ENCODE measurements at places on chromosomes 3 and 15.
A peak's percentile ranks its signal among the peaks of the same experiment; 100 is the strongest.

DNA sequence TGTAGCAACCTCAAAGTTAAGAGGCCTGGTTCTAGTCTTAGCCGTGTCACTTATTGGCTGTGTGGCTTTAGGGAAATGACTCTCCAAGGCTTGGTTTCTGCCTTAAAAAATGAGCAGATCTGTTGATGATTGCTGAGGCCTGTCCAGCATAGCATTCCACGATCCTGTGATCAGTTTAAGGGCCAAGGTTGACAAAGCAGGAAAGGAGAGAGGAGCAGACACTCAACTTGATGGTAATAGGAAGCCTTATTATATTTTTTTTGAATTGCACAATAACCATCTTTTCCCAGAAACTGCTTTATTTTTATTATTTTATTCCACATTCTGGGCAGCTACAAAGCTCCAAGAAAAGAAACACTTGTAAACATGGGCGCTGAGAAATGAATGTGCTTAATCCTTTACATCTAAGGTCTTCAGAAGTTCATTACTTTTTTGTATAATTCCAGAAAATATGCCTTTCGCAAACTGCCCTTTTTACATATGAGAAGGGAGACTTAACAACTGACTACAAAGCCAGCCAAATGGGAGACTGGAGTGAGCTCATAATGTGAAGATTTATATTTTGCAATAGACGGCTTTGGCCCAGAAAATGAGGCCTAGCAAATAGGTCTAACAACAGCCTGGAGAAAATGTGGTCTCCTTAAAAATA lies 241.0 kb downstream of the ATP8B4 start:
- DNase-seq, result no peak

GRCh38 chr3:185649414-185649813 lies 63.3 kb downstream of the SENP2 start:
- no peak for DNase-seq

- DNase-seq, result no peak
Measured at GRCh38 chr3:131505421-131505820, 2.6 kb upstream of the MRPL3 start.

GRCh38 chr3:103002425-103003176 lies 567.8 kb downstream of the ZPLD1 start:
- no peak for DNase-seq

DNA sequence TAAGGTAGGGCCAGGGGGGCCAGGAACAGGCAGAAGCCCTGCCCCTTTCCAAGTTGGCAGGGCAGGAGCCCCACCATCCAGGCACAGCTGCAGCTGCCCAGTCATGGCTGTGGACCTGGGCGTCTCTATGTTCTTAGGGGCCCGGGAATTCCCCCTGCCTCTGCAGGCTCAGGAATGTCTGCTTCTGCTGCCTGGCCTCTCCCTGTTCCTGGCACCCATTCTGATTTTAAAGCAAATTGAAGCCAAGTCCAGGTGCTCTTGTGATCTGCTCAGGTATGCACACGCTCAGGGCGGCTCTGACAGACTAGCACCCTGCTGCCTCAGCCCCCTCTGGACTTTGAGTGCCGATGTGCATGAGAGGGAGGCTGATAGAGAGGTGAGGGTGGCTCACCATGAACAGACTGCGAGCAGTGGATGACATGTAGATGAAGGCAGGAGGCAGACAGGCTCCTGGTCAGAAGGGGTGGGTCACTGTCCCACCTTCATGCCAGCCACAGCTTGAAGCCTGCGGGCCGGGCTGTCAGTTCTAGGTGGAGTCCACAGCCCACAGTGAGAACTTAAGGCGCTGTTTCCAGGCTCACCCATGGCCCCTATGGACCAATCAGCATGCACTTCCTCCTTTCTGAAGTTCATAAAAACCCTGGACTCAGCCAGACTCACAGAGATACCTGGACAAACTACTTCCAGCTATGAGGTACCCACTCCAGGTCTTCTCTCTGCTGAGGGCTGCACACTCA lies 747.8 kb upstream of the GBE1 start:
- no peak for DNase-seq

GRCh38 chr3:63654931-63655330 lies 2.5 kb downstream of the SNTN start:
- no peak for DNase-seq

GRCh38 chr3:37905987-37906674 lies 44.5 kb downstream of the CTDSPL start:
- no peak for DNase-seq

- no peak for DNase-seq
Measured at GRCh38 chr3:126026277-126026751, 57.3 kb downstream of the ROPN1B start.

DNA sequence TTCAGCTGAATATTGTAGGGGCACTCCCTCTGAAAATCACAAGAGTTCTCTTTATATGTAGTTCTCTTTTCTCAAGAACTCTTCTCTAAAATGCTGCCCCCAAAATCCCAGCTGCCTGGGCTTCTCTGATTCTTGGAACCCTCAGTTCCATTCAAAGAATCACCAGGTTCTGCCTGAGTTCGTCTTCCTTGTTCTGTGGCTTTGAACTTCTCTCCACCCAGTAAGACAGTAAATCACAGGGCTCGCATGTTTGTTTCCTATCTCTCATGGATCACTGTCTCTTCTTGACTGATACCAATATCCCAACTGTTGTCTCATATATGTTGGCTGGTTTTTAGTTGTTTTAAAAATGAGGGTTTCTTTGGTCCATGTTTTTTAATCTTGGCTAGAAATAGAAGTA lies 359.5 kb upstream of the CBLB start:
- DNase-seq, result no peak

GRCh38 chr15:42338500-42338899 lies 20.8 kb upstream of the CAPN3 start:
- no peak for DNase-seq

DNA sequence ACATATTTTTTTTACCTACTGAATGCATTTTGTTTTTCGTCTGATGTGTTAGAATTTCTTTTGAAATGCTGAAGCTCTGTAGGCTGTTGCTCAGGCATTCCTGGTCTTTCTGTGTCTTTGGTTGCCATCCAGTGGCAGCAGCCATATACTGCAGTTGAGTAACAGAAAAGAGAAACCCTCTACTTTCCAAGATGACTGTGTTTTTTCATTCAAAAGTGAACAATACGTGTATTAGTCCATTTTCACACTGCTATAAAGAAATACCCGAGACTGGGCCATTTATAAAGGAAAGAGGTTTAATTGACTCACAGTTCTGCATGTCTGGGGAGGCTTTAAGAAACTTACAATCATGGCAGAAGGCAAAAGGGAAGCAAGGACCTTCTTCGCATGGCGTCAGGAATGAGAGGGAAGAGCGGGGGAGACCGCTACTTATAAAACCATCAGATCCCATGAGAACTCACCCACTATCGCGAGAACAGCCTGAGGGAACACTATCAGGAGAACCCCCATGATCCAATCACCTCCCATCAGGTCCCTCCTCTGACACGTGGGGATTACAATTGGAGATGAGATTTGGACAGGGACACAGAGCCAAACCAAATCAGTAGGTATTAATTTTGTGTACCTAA lies 4.7 kb upstream of the GOLGA8B start:
- peak; percentile 19 for DNase-seq

DNA sequence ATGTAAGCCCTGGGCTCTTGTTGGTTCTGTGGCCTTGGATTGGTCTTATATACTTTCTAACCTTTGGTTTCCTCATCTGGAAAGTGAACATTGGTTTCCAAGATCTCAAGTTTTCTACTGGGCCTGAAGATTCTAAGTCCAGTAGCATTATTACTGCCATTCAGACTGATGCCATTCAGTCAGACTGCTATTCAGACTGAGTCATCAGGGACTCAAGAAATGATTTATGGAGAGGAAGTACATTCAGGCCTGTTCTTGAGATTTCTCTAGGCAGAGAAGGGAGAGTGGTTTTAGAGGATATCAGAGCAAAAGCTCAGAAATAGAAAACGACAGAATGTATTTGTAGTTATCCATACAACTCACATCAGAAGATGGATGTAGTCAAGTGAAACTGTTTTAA lies 557.2 kb downstream of the NR2F2 start:
- DNase-seq, result no peak

DNA sequence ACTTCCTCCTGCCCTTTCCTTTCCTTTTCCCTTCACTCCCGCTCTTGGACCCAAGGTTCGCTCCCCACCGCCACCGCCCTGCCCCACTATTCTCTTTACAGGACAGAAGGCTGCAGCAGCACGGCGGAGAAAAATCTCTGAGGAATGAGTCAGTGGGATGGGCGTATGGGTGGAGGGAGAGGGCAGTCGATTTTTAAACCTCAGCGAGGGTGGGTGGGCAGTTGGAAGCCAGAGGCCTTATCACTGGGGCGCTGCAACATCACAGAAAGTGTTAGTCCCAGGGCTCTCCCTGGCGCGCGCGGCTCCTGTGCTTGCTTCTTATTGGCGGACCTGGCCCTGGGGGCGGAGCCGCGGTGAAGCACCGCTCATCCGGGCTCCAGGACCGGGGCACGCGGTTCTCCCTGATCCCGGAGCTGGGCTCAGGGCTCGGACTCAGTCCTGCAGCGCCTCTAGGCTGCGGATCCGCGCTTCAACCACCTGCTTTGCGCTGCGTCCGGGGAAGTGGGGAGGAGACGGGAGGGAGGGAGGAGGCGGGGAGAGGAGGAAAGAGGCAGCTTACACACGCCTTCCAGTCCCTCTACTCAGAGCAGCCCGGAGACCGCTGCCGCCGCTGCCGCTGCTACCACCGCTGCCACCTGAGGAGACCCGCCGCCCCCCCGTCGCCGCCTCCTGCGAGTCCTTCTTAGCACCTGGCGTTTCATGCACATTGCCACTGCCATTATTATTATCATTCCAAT lies at the start of gene ALCAM:
Gene ALCAM (plus strand): TSS at position 584 of the 737 bp plus-strand sequence.
- peak; percentile 96 for DNase-seq

GRCh38 chr15:50137893-50138292 lies 18.9 kb upstream of the ATP8B4 start:
- DNase-seq, result no peak

- DNase-seq, result no peak
Measured at GRCh38 chr3:23995219-23995618, 50.1 kb downstream of the NR1D2 start.

DNA sequence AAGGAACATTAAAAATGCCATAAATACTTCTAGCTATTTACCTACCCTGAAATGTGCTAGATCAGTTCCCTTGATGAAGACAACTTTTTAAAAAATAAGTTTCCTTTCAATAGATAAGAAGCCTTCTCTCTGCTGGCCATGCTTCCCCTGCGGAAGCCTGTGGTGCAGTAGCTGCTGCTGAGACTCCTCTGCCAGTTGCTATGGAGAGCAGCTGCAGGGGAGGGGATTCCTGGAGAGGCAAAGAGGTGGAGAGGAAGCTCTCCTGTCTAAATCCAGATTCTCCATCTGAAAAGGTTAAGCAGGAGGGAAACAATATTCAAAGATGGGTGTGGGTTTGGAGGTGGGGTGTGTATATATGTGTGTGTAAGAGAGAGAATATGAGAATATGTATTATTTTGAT lies 69.8 kb upstream of the BFSP2 start:
- DNase-seq, result no peak

DNA sequence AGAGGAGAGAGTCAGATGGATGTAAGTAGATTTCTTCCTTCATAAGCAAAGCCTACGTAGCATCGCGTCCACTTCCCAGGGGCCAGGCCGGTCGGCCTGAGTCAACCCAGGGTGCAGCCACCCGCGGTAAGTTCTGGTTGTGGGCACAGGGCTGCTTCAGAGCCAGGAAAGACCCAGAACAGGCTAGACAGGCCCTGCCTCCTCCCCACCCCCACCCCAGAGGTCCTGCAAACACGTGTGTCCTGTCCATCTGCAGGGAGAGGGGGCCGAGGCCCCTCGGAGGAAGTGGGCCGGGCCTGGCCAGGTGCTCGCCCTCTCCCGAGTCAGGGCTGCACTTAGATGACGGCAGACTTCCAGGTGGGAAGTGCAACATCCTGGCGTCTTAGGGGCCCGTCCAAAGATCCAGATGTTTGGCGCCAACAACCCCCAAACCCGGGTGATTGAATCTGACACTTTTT lies 100.8 kb upstream of the ALDH1A3 start:
- DNase-seq, result no peak

DNA sequence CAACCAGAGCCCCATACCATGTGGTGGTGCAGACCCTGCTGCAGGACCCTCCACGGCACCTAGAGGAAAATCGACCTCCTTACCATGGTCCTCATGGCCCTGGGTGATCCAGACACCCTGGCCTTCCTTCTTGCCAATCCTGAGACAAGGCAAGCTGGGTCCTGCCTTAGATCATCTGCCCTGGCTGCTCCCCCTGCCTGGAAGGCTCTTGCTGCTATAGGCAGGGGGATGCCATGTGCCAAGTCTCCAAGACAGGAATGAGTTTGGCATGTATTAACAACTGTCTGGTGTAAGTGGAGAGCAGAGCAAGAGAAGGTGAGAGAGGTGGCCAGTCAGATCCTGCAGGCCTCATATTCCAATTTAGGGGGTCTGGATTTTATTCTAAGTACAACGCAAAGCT lies 7.5 kb downstream of the HEG1 start:
- DNase-seq, result no peak

DNA sequence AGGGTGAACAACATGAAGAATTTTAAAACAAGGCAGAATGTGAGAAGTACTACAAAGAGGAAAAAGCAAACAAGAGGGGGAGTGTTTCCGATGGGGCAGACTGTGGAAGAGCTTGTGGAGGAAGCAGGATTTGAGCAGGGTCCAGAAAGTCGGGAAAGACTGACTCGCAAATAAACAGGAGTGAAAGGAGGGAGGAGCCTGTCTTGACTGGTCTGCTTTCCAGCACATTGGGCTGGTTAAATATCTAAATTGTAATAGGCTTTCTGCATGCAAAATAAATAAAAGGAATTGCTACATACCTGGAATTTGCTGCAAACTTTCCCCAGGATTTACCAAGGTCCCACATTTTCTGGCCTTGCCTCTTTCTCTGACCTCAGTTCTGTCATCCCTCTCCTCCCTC lies 132.1 kb downstream of the RORA start:
- DNase-seq, result no peak

DNA sequence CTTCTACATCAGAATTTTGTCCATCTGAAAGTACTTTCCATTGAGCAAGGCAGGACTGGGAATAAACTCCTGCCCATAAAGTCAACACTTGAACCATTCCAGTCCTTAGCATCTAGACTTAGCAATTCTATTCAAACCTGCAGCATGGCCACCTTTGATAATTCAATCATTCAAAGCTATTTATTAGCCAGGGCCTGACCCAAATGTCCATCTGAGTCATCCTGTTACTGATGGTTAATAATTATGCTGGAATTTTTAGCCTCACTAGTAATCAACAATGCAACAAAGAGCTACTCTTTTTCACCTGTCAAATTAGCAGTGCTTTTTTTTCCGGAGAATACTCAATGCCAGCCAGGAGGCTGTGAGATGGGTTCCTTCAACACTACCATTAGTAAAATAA lies 72.7 kb upstream of the SNRK start:
- DNase-seq, result no peak

DNA sequence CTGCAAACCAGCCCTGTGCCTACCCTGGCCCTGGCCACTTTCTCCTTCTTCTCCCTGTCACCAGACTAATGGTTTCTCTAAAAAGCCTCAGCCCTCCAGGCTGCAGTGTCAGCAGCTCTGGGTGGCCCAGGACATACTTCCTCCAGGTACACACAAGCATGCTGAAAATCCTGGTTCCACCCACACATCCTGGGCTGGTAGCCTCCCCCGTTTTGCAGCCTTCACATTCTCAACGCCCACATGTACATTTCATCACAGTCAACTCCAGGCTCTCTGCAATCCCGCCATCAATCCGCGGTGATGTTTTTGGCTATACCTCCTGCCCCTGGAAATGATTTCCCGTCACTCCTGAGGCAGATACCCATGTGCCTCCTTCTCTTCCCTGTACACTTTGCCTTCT lies 59.4 kb downstream of the MAGEF1 start:
- DNase-seq, result no peak

All from nucleus accumbens (tissue), 56 donors.